Fibroblast of the aortic adventitia (primary cell): ENCODE measurements at places on chromosomes 5 and 9.

- no peak for DNase-seq
Measured at GRCh38 chr5:162842727-162843126, 594.7 kb upstream of the CCNG1 start.

DNA sequence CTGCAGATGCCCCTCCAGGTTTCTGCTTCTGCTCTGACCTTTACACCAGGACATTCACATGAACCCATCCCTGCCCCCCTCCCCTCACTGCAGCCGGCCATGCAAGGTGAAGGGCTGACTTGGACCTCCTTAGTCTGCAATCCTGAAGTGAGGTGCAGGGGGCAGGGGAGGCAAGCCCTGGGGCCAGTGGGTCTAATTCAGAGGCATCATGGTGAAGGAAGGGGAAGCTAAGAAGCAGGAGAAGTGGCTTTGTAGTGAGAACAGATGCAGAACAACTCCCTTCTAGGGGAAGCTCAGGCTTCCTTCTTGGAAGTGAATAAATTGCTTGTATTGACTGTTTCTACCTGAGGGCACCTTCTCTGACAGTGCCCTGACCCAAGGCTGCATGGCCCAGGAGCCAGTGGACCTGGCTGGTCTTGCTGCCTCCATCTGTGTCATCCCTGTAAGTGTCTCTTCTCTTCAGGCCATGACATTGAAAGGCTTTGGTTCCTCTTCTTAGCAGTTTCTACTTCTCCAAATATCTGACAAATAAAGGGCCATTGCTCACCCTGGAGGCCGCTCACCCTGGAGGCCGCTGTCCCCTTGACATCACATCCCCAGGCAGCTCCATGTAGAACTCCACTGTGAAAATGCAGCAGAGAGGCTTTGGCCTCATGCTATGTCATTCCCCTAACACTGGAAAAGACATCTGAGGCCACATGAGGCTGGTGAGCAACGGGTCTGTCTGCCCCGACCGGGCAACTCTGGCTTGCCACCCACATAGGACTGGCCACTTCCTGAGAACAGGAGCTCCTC is 55.3 kb downstream of the GADD45G start:
- no peak for DNase-seq

- DNase-seq: no peak
Measured at GRCh38 chr5:89904442-89904841, 505.1 kb downstream of the CETN3 start.

DNA sequence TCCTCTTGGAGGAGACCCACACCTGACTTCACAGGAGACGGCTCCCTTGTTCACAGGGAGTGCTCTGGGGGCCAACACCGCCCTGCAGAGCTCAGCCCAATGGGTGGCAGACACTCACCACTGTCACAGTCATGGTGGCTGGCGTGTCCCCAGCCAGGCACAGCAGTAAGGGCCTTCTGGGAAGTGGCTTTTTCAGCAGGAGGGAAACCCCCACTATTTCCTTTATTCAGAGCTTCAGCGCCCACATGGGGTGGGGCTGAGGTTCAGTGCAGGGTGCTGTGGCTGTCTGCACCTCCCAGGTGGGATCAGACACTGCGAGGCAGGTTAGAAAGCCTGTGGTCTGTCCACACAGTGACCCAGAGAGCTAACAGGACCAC is 3.6 kb upstream of the SNAPC4 start:
- no peak for DNase-seq

- DNase-seq: peak; percentile 38
Measured at GRCh38 chr5:168947212-168947868, 353.6 kb downstream of the SLIT3 start.

- DNase-seq: no peak
Measured at GRCh38 chr9:13970018-13970417, 343.9 kb downstream of the NFIB start.

DNA sequence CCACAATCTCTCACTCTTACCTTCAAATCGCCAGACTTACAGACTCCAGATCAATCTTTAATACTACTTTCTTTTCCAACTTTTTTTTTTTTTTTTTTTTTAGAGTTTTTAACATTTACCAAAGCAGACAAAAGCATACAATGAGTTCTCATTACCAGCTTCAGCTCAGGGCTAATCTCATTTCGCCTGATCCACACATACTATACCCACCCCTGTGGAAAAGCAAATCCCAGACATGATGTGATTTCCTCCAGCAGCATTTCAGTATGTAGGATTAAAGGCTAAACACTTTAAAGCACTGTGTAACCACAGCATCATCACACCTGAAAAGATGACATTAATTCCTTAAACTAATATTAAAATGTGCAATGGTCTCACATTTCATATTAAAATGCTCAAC is 138.8 kb upstream of the RETREG1 start:
- no peak for DNase-seq

DNA sequence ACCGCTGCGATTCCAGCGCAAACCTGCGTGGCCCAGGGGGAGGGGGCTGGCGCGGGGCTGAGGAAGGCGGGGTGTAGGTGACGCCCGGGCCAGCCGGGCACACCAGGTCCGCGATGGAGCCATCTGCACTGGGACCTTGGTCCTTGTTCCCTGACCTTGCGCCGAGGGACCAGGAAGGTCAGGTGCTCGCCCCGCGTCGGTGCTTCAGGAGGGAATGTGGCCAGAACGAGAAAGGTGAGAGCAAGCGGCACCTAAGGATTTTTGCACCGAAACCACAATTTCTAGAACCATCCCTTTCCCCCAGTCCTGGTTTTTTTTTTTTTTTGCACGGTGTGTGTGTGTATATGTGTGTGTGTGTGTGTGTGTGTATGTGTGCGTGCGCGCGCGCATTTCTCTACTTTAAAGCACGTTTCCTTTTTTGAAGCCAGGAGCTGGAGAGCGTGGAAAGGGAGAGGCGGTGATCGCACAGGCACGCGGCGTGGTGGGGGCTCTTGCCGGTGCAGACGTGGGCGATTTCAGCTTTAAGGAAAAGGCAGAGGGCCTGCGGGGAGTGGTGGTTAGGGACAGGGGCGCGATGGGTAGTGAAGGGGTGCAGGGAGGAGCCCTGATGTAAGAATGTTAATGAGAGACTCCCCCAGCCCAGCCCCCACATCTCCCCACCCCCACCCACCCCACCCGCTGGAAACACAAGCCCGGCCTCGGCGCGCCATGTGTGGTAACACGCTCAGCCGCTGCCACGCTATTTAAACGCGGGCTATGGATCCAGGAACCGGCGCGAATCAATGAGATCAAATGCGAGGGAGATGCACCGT is at the start of gene NPR3:
Gene NPR3, plus strand, starts transcription at position 772 of the 812 bp plus-strand sequence. CDS start 456 bp downstream, outside the sequence.
- peak; percentile 80 for DNase-seq

- DNase-seq: no peak
Measured at GRCh38 chr5:112208699-112209615, 210.1 kb downstream of the EPB41L4A start.

- DNase-seq: no peak
Measured at GRCh38 chr5:36623832-36624231, 17.4 kb downstream of the SLC1A3 start.

- peak; percentile 8 for DNase-seq
Measured at GRCh38 chr5:67395790-67396418, 199.3 kb upstream of the CD180 start.

- no peak for DNase-seq
Measured at GRCh38 chr5:135382106-135382790, 16.8 kb downstream of the MACROH2A1 start.

DNA sequence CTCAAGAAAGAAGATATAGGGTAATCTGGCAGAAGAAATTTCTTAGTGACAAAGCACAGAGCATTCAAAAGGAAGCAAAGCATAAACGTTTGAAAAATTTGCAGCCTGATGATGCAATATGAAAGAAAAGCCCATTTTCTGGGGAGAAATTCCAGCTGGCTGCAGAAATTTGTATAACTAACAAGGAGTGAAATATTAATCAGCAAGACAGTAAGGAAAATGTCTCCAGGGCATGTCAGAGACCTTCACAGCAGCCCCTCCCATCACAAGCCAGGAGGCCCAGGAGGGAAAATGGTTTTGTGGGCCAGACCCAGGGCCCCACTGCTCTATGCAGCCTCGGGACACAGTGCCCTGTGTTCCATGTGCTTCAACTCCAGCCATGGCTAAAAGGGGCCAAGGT is 359.4 kb downstream of the HINT1 start:
- no peak for DNase-seq

DNA sequence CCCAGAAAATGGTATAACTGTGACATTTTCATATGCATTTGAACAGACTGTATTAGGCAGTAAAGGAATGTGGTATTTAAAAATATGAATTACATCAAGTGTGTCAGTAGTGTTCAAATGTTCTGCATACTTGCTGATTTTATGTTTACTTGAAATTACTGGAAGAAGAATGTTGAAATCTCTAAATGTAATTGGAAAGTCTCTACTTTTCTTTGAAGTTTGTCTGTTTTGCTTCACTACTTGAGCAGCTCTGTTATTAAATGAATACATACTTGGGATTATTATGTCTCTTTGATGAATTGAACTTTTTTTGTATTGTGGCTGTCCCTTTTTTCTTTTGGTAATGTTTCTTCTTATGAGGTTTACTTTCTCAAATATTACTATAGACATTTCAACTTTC is 205.6 kb downstream of the TAF11L14 start:
- no peak for DNase-seq

DNA sequence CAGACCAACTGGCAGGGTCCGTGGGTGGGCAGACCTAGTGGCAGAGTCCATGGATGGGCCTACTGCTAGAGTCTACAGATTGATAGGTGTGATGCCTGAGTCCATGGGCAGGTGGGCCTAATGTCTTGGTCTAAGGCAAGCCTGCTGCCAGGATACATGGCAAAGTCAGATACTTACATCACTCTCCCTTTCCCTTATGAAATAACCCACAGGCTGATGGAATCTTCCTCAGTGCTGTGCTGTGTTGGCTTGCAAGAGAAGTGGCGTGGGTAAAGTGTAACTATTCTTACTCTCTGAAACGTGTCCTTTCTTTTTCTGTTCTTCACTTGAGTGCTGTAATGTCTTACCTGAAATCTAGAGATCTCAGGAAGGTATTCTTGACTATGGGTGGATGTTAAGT is 67.3 kb upstream of the ADRB2 start:
- no peak for DNase-seq

DNA sequence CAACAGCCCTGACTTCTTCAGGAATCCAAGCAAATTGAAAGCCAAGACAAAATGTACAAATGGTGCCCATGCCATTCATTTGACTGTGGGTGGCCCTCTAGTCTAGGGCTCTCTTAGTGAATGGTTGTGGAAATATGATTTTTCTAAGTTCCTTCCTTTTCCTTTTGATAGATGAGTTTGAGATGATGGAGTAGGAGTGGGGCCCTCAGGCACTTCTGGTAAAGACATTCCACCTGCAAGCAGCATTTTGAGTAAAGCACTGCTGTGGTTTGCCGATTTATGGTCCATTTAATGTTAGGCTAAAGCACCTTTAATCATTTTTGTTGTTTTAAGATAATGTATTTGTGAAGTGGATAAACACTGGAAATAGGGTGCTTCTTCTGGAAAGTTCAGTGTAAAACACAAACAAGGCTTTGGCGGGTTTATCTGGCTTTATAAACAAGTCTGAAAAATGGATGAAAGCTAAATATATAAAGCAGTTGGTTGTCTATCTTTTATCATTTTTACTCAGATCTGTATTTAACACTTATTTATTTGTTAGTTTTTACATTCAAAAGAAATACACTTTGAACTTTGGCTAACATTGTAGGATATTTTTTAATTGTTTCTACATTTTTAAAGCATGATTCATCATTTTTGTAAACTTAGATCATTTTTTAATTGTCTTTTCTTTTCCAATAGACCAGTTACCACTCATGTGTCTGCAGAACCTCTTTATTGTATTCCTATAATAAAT is 213.5 kb downstream of the PJA2 start:
- DNase-seq: no peak

- DNase-seq: no peak
Measured at GRCh38 chr5:79459626-79460025, 54.3 kb downstream of the HOMER1 start.

DNA sequence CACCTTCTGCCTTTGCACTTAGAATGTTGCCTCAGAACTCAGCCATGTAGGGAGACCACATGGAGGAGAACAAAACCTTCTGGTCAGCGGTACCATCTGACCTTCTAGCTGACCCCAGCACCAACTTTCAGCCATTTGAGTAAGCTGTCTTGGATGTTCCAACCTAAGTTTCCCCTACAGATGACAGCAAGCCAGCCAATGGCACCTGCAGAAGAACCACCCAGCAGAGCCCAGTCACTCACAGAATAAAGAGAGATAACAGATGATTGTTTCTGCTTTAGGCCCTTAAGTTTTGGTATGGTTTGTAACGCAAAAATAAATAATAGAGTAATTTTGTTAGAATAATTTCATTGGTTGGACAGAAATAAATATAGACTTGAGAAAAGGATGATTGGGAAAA is 10.4 kb downstream of the DNAH5 start:
- no peak for DNase-seq

DNA sequence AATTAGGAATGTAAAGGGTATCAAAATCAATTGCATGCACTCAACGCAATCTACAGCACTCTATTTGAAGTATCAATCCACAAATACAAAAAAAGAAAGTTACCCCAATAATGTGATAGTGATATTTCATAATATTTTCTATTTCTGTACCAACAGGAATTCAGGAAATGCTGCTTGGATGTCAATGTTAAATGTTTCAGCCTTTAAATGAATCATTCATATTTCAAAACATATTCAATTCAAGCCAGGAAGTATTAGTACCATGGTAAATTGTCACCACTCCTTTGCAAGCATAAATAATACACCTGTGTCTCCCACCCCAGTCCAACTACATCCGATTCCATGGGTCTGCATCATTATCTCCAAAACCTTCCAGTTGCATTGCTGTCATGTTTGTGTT is 1185.5 kb upstream of the CDH18 start:
- DNase-seq: no peak

DNA sequence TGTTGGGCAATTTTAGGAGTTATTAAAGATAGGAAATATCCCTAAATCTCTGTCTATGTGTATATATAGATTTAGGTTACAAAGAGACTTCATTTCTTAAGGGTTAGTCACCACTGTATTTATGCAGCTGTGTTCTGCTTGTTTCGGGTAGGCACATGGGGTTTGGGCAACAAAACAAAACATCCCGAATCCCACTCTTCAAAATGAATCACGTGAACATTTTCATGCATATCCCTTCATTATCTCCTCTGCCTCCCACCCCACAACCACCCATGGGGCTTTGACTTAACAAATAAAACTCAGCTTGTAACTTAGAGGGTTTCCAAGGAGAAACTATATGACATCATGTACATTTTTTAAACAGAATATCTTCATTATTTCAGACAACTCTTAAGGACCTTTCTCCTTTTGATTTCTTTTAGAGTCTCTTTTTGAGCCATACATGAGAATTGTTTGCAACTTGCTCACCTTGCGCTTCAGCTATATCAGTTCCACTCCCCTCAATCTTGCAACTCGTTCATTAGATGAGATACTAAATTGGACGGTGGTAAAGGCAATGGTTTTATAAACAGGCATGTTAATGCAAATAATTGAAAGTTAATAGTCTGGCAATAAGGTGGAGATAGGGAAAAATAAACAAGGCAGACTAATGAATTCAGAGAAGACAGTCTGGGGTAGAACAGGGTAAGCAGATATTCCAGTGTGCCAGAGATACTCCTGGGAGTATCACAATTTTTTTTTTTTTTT is 136.7 kb downstream of the CD180 start:
- DNase-seq: peak; percentile 55

- DNase-seq: peak; percentile 91
Measured at GRCh38 chr9:91424403-91425176, 958 bp upstream of the NFIL3 start.
